Diencephalon (tissue), 1 donor: ENCODE measurements at places on chromosomes 11 and 22. TPM values are rescaled to one million over a fixed set of nuclear protein-coding genes. Genes with fewer than 3 reads are reported as not detected.

BSX gene
- total RNA-seq: 0.69 TPM

PTDSS2 gene
- 28.1 TPM for total RNA-seq

KBTBD3 gene
- 21.9 TPM for total RNA-seq

THY1 gene
- total RNA-seq: 60.9 TPM

PAMR1 gene
- 7.2 TPM for total RNA-seq

TTC12 gene
- 11.1 TPM for total RNA-seq

BTBD18 gene
- not detected for total RNA-seq

GGTLC2 gene
- total RNA-seq: not detected

OR52N4 gene
- not detected for total RNA-seq

MCHR1 gene
- 11.5 TPM for total RNA-seq

LRRC74B gene
- 0.46 TPM for total RNA-seq

DDI1 gene
- not detected for total RNA-seq

CDC42BPG gene
- total RNA-seq: 2.1 TPM

DEFB131B gene
- not detected for total RNA-seq
